Umbilical cord (tissue), 2 donors: ENCODE measurements at places on chromosomes 12 and 14. TPM values are rescaled to one million over a fixed set of nuclear protein-coding genes. Genes with fewer than 3 reads are reported as not detected.

DNA sequence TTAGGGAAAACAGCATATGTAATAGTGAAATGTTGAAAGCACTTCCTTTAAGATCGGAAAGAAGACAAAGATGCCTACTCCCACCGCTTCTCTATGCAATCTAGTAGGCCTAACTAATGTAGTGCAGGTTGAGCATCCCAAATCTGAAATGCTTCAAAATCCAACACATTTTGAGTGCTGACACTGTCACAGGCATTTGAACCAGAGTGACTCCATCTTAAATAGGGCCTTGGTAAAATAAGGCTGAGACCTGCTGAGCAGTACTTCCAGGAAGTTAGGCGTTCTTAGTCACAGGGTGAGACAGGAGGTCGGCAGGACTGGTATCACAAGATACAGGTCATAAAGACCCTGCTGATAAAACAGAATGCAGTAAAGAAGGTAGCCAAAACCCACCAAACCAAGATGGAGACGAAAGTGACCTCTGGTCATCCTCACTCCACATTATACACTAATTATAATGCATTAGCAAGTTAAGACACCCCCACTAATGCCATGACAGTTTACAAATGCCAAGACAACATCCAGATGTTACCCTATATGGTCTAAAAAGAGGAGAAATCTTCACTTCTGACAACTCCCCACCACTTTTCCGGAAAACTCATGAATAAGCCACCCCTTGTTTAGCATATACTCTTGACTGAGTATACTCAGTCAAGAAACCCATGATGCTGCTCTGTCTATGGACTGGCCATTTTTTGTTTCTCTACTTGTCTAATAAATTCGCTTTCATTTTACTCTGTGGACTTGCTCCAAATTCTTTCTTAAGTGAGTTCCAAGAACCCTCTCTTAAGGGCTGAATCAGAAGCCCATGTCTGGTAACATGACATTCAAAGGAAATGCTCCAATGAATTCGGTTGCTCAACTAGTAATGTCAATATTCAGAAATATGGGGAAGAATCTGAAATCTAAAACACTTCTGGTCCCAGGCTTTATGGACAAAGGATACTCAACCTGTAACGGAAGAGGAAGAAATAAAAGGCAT is 47.1 kb upstream of the MTERF2 start:
- no peak for DNase-seq

Gene KLRD1
- total RNA-seq = 5.1 TPM

DNA sequence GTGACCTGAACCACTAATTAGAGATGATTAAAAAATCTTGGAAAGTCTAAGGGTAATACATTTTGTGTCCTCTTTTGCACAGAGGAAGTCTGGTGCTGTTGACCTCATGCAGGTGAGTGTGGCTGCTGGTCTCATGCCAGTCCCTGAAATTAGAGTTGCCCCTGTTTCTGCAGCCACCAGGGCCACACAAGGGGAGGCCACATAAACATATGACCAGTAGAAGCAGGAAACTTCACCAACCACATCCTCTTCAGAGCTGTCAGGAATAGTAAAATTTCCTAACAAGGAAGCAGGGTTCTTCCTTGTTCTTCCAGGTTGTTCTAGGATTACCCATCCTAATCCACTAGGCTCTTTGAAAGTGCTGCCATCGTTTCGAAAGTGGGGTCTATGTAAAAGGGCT is 28.3 kb downstream of the PSMA6 start:
- DNase-seq = no peak

- no peak for DNase-seq
These were observed 316.8 kb downstream of the BCL11B start for GRCh38 chr14:98955036-98955740.

DNA sequence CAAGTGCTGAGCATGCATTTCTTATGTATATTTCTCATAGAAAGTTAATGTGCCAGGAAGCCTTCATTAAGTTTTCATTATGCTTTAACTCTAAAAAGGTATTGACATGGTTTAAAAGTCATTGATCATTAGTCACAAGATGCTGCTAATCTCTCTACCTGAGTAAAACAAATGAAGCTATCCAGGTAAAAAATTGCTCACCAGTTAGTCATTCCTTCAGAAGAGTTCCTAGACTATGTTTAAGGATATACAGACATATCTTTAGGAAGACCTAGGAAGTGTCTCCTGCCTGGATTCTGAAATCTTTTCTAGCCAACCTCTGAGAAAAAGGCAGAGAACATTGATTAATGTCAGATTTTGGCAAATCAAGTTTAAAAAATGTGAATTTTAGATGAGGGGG is 274.2 kb downstream of the PDZRN4 start:
- DNase-seq = no peak

- DNase-seq = peak; percentile 67
These were observed 14.3 kb downstream of the EXOC3L4 start for GRCh38 chr14:103108749-103109207.
